Caco-2 (cell line): ENCODE measurements at places on chromosomes 11 and 22.

DNA sequence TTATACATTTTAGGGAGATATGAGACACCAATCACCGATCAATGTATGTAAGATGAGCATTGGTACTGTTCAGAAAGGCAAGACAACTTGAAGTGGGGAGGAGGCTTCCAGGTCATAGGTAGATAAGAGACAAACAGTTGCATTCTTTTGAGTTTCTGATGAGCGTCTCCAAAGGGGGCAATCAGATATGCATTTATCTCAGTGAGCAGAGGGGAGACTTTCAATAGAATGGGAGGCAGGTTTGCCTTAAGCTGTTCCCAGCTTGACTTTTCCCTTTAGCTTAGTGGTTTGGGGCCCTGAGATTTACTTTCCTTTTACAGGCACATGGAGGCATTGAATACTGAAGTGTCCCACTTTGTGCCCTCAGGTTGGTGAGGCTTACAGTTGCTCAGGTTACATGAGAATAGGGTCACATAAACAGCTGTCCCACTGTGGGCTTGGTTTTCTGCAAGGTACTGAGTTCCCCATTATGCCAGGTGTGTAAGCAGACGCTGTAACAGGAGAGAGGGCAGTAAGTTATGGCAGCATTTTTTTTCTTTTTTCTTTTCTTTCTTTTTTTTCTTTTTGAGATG is 129.8 kb upstream of the SERPIND1 start:
- no peak for DNase-seq

DNA sequence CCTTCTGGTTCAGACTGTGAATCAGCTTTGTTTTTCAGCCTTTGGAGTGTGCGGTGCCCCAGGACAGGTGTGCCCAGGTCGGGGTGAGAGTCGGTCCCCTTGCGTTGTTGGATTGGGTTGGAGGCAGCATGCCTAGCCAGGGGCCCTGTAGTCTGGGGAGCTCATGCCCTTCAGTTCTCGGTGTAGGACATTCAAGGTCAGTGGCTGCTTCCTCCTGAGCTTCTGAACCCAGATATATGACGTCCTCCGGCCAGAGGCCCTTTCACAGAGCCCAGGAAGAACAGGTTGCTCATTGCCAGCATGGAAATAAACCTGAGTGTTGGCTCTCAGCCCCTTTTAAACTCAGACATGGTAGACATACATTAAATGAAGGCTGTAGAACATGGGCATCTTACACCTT is 2.7 kb downstream of the CSRP3 start:
- no peak for DNase-seq

GRCh38 chr11:1350086-1350725 is 39.5 kb upstream of the BRSK2 start:
- DNase-seq: no peak

- peak; percentile 33 for DNase-seq
Measured at GRCh38 chr11:116686866-116687265, 85.9 kb downstream of the BUD13 start.

GRCh38 chr22:17938484-17938924 is 85.9 kb downstream of the MICAL3 start:
- no peak for DNase-seq

- DNase-seq: no peak
Measured at GRCh38 chr22:31295831-31296657, 3.8 kb upstream of the PIK3IP1 start.
